ENCODE measurements at places on chromosomes 11 and 22. TPM values are rescaled to one million over a fixed set of nuclear protein-coding genes. Genes with fewer than 3 reads are reported as not detected.

Gene MYO7A
- total RNA-seq = 8.3 TPM

Gene HSPB2
- total RNA-seq = not detected

Gene RAG2
- total RNA-seq = not detected

Gene KRTAP5-8
- total RNA-seq = not detected

Gene SLC22A25
- total RNA-seq = not detected

Gene ARVCF
- total RNA-seq = 81.3 TPM

Gene SERPIND1
- total RNA-seq = not detected

Gene LRRC56
- 0.26 TPM for total RNA-seq

Gene CSNK1E
- total RNA-seq = 112 TPM

Gene PUS3
- 7.4 TPM for total RNA-seq

Gene OR56A1
- not detected for total RNA-seq

Gene FGF3
- not detected for total RNA-seq

Gene APOL5
- not detected for total RNA-seq

Gene TRIM29
- not detected for total RNA-seq

Gene TRPC6
- 27.6 TPM for total RNA-seq

Gene PIWIL4
- total RNA-seq = 0.76 TPM

Gene GAB4
- not detected for total RNA-seq

Gene UCP3
- total RNA-seq = 0.38 TPM

Gene TPBGL
- total RNA-seq = 0.13 TPM

Gene OR2AG1
- not detected for total RNA-seq

Gene LRRC75B
- total RNA-seq = 4.6 TPM

Gene KRTAP5-11
- not detected for total RNA-seq

Gene SF1
- total RNA-seq = 44.4 TPM

Gene NFAM1
- not detected for total RNA-seq

Gene TUBA8
- 0.63 TPM for total RNA-seq

Gene RIBC2
- total RNA-seq = 0.39 TPM

Gene CRYBB2
- total RNA-seq = not detected

Gene OR52H1
- 0.13 TPM for total RNA-seq

Gene SMPD1
- 13.7 TPM for total RNA-seq

Gene BATF2
- total RNA-seq = 0.39 TPM

Gene OR5A1
- not detected for total RNA-seq

Gene KCTD14
- under 0.01 TPM for total RNA-seq

Gene FOLH1
- under 0.01 TPM for total RNA-seq

Gene TMEM41B
- total RNA-seq = 38.9 TPM

Gene RTN4RL2
- total RNA-seq = 0.13 TPM

Gene PDXP
- total RNA-seq = 6.7 TPM

Gene NUCB2
- total RNA-seq = 29.8 TPM

Gene ART1
- not detected for total RNA-seq

Gene NCR3LG1
- 0.51 TPM for total RNA-seq

Gene TIRAP
- total RNA-seq = 5.7 TPM

Gene APOBEC3C
- total RNA-seq = 0.76 TPM

Gene BTBD18
- not detected for total RNA-seq

Gene HEPHL1
- not detected for total RNA-seq

Gene SCT
- not detected for total RNA-seq

All from dermis microvascular lymphatic vessel endothelial cell (primary cell).